ENCODE measurements at places on chromosomes 3 and 15.

DNA sequence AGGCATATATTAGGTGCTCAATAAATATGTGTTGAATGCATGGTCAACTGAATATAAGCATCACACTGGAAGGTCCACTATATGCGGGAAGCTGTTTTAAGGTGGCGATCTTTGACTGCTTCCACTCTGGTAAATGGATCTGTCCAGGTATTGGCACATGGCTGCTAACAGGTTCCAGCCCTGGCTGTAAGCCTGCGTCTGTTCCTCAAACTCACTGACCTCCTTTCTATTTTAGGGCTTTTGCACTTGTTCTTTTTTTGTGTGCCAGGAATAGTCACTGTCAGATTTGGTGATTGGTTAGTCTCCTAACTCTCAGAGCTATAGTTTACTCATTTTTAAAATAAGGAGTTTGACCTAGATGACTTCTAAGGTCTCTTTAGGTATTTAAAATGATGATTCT is 46.2 kb downstream of the ADAMTSL3 start:
- no peak for DNase-seq

DNA sequence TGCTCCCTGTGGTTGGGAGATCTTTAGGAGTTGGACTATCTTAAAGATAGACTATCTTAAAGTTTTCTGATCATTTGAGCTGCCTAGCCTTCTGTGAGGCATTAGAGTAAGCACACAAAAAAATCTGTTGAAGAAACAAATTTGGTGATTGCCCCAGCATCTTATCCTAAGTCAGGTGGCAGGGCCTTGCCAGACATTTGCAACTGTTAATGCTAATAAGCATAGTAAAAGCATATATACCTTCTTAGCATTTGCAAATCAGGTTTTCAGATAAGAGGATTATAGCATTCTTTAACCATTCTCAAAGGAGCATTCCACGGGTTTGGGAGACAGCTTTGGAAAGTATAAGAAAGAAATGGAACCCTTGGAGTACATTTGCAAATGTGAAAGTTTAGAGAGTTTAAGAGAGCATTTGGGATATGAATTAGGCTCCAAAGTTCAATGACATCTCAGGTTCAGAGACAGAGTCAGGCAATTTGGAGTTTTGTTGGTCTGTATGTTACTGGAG is 61.0 kb downstream of the SEMA6D start:
- DNase-seq: no peak

DNA sequence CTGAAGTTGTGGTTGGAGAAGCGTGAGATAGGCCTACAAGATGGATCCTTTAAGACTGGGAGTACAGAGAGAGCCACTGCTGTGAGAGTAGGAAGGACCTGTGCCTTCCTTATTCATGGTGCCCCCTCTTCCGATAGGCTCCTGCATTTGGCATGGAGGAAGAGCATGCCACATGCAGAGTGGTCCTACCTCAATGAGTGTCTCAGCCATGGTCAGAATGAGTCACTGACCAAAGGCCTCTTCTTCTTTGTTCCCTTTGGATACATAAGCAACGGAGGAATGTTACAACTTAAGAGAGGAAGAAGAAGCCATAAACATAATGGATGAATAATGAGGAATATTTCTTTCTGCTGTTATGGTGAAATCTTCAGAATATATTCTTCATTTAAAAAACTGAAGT is 681.2 kb upstream of the GRM7 start:
- no peak for DNase-seq

DNA sequence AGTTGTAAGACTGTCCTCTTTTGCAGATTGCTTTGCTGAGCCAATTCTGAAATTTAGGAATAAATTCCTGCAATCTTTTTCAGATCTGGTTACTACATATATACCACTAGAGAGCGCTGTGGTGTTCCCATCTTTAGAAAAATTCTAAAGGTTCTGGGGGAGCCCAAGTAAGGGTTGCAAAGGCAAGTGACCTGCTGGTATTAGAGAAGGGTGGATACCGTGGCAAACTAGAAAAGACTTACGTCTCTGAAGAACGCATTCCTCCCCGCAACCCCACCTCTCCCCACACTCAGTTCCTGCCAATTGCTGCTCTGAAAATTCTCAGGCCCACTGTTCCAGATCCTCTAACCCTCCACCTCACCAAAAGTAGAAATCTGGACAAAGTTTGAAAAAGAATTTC is 48.5 kb downstream of the EFHB start:
- DNase-seq: no peak

- DNase-seq: no peak
These were observed 30.4 kb upstream of the CLK3 start for GRCh38 chr15:74585191-74585590.

DNA sequence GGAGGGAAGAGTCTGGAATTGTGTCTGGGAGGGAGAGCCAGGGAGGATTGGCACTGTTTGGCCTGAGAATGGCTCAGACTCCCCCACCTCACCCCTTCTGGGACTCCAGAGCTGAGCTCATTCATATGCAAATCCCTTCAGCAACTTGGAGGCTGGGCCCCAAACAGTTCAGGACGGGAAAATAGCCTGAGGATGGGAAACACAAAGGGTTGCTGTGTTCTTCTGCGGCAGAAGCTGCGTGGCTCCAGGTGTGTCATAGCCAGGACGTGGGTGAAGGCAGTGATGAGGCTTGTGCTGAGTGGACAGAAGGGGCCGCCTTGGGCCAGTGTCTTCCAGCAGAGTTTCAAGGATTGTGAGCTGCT is 16.6 kb downstream of the MASP1 start:
- DNase-seq: no peak

DNA sequence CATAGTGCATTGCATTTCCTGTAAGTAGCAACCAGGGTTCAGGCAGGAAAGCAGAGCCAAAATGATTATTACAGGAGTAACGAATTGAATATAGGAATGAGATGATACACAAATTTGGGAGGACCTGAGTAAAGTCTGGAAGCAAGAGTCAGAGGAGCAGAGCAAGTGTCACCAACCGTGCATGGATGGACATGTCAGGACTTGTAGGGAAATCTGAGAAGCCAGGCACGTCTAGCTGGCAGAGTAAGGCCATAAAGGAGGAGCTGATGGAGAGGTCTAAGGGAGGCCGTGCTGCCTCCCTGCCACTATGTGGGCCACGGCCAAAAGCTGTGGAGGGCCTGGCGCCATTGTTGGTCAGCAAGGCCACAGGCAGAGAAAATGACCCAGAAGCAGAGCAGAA is 22.4 kb downstream of the GJD2 start:
- no peak for DNase-seq

GRCh38 chr3:10398341-10398740 is 77.4 kb upstream of the SEC13 start:
- no peak for DNase-seq

DNA sequence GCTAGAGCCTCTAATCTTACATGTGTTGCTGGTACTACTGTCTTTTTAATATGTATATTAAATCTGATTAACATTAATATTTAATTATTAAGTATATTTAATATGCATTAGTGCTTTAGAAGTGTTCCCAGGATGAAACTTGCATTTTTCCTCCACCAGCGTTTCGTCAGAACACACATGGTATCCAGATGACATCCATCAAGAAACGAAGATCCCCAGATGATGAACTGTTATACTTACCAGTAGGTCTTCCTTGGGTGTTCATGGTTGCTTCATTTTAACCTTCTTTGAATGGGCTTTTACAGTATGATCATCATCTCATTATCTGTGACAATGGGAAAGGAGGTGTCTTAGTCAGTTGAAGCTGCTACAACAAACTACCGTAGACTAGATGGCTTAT is 238.0 kb downstream of the TP63 start:
- no peak for DNase-seq

DNA sequence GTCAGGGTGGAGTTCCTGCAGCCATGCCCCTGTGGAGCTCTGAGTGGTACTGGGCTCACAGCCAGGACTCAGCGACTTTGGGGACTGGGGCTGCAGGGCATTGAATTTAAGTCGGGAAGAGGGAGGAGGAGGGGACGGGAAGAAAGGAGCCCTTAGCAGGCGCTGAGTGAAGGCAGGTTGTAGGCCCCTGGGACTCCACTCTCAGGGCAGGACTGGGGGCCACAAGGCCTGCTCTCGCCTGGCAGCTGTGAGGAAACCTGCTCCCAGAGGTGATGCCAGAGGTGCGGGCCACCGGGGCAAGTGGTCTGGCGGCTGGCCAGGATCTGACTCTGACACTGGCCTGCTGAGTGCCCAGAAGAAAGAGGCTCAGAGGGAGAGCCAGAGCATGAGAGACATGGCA is 73.5 kb downstream of the EPHB3 start:
- no peak for DNase-seq

DNA sequence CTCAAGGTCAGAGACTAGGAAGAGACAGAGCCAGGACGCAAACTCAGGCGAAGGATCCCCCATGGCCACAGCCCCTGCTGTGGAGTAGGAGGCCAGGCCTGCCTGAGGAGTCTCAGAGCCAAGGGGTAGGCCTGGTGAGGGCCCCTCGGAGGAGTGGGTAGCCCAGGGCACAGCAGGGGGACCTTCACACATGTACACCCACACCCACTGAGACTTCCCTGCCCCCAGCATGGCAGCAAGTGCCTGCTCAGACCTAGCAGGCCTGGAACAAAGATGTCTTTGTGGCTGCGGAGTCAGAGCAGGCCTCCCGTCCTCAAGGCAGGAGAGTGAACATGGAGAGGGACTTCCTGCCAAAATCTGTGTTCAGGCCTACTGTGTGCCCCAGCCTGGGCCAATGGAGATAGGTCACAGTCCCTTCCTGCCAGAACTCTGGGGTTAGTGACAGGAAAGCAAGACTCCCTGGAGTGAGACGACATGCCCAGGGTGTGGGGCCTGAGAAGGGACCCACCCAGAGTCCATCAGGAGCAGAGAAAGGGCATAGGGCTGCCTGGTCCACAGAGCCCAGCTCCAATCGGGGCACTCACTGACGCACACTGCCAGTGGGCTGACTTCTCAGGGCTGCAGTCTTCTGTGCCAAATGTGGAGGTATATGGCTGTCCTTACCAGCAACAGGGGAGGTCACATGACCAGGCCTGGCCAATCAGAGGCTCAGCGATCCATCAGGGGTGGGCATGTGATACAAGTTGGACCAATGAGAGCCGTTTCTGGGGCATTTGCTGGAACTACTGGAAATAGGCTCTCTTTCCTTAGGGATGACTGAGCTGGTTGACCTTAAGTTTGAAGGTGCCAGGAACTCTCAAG is 2.3 kb downstream of the GRIP2 start:
- no peak for DNase-seq

GRCh38 chr15:25736461-25736860 is 126.7 kb downstream of the ATP10A start:
- no peak for DNase-seq

- peak; percentile 76 for DNase-seq
These were observed 156.7 kb upstream of the MEF2A start for GRCh38 chr15:99409097-99409473.
